ENCODE measurements at places on chromosomes 6 and 20. TPM values are rescaled to one million over a fixed set of nuclear protein-coding genes. Genes with fewer than 3 reads are reported as not detected.

DNA sequence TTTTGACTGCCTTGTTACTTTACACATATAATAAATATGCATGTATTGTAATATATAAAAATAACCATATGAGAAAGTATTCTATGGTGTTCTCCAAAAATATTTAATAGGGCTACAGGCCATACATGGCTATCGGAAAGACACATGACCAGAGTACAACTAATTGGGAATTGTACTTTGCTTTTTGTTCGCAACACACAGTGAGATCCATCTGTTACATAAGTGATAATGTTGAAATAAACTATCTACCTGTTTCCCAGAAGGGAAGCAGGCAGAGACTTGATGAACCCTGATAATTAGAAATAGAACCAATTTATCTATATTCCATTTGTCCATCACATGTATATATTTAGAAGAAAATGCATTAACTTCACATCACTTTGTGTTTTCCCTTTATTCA is 344.0 kb upstream of the PLCB4 start:
- no peak for ATAC-seq

DNA sequence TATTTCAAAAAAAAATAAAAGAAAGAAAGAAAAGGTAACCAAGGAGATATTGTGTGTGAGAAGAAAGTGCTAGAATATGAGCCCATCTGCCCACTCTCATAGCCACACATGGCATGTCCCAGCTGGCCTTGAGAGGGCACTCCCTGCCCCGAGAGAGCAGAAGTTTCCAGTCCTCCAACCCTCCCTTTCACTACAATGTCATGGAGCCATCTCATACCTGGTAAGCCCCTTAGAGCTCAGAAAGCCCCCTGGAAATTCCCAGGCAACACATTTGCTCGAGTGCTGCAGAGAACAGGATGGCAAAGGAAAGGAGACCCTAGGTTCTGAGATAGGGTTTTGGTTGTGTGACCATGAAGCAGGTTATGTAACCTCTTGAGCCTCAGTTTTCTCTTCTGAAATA is 75.8 kb upstream of the RIN2 start:
- ATAC-seq = no peak

DNA sequence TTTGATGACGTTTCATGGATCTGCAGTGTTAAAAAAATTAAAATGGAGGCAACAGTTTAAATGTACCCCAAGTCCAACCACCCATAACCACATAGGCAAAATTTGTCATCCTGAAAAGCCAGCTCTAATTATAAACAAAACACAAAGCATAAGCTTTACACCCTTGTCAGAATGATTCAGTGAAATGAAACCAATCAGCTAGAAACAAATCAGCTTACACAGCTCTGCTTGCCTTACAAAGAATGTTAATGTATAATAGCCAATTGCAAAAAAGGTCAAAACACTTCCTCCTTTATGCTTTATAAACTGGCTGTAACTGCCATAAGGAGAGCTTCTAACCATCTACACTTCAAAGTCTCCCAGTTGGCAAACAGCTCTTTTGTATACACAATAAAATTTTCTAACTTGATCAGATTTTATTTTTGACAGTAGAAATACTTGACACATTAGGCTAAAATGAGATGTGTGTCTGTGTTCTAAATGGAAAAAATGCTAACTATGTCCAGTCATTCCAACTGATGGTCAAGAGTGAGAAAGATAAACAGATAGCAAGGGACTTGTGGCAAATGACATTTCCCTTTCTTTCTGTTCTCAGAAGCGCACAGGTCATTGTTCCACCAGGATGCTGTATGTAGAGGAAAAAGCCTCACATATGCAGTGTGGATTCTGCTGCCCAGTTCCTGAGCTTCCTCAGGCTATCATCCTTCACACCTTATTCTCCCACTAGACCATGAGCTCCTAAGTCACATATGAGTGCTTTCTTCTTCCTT is 344.3 kb upstream of the ID4 start:
- peak; percentile 95 for ATAC-seq

DNA sequence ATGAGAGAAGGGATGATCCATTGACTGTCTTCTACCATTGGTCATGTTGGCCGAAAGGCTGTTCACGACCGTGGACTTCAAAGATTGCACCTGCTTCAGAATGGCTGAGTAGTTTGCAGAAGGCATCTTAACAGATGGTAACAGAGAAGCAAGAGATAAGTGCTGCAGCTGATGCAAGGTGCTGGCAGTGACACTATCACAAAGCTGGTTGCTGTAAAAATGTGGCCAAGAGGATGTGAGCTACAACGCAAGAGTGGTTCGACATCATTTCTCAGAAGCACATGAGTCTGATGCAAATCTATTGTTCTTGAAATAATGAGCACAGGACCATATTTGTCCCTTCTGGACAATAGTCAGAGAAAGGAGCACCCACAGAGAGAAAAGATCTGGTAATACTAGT is 27.0 kb upstream of the ANKEF1 start:
- no peak for ATAC-seq

DNA sequence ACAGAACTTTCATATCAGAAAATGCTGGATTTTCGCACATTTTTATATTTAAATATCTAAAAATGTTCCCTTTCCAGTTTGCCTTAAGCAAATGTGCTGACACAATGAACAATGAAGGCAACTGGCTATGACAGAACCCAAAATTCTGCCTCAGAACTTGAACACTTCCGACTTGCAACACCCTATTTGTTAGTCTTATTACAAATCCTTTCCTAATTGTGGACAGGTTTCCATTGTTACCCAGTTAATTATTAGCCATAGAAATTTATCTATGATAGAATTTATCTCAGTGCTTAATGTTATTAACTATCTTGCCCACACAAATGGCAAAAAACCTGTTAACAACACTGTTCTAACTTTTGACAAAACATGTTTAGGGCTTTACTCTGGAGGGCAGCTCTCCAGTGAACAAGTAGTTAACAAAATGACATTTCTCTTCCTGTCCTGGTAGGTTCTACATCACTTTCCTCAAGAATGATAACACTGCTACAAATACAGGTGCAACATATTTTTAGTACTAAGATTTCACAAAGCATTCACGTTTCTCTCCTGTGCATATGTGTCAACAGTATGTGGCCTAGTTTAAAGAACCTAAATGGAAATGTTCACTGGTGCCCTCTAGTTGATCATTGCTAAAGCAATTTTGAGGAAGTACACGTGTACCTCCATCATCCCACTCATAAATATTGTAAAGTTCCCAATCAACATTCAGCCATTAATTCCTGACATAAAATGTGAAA is 58.4 kb downstream of the HIVEP2 start:
- ATAC-seq = no peak

- ATAC-seq = no peak
These were observed 6.2 kb upstream of the GDF5 start for GRCh38 chr20:35444226-35444625.

- ATAC-seq = peak; percentile 59
These were observed 37.6 kb downstream of the SLC2A10 start for GRCh38 chr20:46746956-46747526.

GRCh38 chr6:144535630-144536029 is 250.5 kb downstream of the UTRN start:
- ATAC-seq = no peak

DNA sequence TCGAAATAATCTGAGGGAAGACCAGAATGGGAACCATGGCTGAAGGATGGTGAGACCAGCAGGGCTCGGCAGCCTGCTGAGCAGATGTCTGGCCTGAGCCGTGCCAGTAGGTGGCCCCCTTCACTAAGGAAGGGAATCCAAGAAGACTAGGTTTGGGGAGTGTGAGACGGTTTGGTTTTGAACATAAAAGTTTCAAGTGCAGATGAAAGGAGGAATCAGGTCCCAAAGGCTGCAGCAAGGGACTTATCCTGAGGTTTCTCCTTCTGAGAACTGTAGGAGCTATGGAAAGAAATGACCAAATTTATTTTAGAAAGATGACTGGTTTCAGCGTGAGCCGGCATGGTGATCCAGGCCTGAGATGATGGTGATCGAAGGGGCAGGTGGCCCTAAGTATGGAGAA is 4.6 kb upstream of the OSER1 start:
- no peak for ATAC-seq

- no peak for ATAC-seq
These were observed 193.2 kb upstream of the VGLL2 start for GRCh38 chr6:117072134-117072533.

- no peak for ATAC-seq
These were observed 1.0 kb downstream of the MRPS26 start for GRCh38 chr20:3046677-3047462.

Gene CALHM5
- 1.2 TPM for total RNA-seq

Gene TINAG
- 0.19 TPM for total RNA-seq

Gene GATA5
- 0.24 TPM for total RNA-seq

Gene ZBTB12
- total RNA-seq = 2.6 TPM

Gene HRH3
- total RNA-seq = 0.49 TPM

Gene CST5
- not detected for total RNA-seq

Gene TFEB
- 5.6 TPM for total RNA-seq

Gene ANKRD66
- 0.65 TPM for total RNA-seq
